ENCODE measurements at places on chromosomes 3 and 15.
A peak's percentile ranks its signal among the peaks of the same experiment; 100 is the strongest.

GRCh38 chr3:180073561-180073960, 36.8 kb upstream of the PEX5L start:
- DNase-seq = no peak

GRCh38 chr15:29567336-29567735, 254.9 kb downstream of the TJP1 start:
- no peak for DNase-seq

- no peak for DNase-seq
Measured at GRCh38 chr15:20356911-20357480, 184.6 kb downstream of the GOLGA6L6 start.

GRCh38 chr3:31981206-31982181, at the start of the genes OSBPL10 and ZNF860:
TSS of gene OSBPL10 (minus strand) at chr3:31981262. CDS start at chr3:31981179, 83 bp downstream.
TSS of gene ZNF860 (plus strand) at chr3:31981750. CDS start at chr3:31989080, 7,330 bp downstream.
- peak; percentile 89 for DNase-seq

GRCh38 chr15:50183112-50183794, 1.3 kb downstream of the SLC27A2 start:
- DNase-seq = no peak

DNA sequence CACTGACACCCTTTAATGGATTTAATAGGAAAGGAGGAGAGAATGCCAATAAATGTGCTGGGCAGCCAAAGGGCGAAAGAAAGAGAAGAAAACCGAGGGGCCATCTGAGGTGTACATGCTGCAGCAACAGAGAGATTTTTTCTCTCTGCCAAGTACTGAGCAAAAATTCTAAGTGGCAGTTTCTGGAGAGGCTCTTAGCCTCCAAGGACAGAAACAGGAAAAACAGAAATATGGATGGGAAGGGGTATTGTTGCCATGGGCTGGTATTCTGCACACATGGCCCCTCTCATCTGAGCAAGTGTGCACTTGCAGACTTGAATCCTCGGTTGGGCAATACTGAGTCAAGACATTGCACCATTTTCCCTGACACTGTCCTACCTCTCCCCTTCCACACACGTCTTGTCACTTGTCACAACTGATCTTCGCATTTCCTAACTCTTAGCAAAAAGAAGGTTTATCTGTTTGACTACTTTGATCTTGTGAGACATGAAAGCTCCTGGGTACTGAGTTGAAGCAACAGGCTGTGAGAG, 73.9 kb downstream of the PRICKLE2 start:
- DNase-seq = no peak

DNA sequence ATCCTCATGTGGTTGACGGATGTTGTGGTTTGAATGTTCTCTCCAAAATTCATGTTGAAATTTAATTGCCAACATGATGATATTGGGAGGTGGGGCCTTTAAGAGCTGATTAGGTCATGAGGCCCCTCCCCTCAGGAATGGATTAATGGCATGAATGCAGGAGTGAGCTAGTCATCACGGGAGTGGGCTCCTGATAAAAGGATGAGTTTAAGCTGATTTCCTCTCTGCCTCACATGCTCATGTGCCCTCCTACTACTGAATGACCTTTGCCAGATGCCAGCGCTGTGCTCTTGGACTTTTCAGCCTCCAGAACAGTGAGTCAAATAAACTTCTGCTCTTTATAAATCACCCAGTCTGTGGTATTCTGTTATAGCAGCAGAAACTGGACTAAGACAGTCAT, 111.2 kb downstream of the MYO5A start:
- no peak for DNase-seq

GRCh38 chr3:190886945-190887344, 24.5 kb upstream of the GMNC start:
- peak; percentile 65 for DNase-seq

- DNase-seq = no peak
Measured at GRCh38 chr3:55675478-55675877, 188.4 kb upstream of the WNT5A start.

DNA sequence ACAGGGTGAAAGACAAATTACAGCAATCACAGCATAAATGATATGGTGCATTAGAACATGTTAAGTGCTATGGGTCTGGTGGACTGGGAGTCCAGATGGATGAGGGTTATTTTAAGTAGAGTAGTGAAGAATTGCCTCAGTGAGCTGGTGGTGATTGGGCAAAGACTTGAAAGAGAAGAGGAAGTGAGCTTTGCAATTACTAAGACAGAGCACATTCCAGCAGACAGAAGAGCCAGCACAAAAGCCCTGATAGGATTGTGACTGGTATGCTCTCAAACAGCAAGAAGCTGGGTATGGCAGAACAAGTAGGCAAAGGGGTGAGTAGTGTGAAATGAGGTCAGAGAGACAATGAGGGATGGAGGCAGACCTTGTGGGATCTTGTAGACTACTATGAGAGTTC, 2.1 kb upstream of the ACKR4 start:
- peak; percentile 27 for DNase-seq

DNA sequence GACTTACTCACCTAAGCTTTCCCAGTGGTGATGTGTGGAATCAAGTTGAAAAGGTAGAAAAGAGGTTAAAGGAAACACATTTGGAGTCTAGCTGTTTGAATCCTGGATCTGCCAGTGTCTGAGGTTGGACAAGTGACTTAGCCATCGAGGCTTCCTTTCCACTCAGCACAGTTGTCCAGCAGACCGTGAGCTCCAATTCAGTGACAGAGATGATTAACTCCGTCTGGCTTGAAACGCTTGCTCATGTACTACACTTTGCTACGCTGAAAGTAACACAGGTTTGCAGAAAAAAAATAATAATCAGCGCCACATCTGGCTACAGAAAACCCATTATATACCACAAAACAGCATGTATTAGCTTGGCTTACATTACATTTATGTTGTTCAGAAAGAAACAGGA, 364.9 kb upstream of the MCTP2 start:
- no peak for DNase-seq

DNA sequence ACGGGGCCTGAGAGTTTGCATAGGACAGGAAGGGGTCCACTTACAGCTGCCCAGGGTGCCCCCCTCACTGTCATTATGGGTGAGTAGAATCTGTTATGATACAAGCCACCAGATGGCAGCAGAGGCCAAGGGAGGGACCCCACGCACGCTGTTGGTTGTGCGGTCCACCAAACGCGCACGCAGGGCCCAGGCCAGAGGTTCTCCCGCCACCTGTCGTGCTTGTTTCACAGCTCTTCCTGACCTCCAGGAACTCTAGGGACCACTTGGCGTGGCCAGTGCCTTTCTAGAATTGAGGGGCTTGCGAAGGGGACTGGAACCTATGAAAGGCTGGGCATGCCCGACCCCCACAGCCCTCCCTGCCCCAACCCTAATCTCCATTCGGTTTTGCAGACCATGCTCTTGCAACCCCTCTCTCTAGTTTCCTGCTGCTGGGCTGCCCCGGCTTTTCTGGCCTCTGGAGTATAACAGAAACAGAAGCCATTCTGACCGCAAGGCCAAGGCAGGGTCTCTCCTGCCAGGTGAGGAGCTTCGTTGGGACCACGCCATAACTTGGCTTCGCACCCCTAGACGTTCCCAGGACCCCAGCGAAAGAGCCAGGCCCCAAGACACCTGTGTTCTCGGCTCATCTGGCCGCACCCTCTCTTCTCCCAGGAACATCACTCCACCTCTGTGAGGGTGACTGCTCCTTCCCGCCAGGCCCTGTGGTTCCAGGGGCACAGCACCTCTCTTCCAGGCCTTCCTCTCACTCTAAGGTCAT, 46.0 kb downstream of the ALDH1L1 start:
- peak; percentile 16 for DNase-seq

- no peak for DNase-seq
Measured at GRCh38 chr15:57148262-57148661, 228.0 kb upstream of the CGNL1 start.

DNA sequence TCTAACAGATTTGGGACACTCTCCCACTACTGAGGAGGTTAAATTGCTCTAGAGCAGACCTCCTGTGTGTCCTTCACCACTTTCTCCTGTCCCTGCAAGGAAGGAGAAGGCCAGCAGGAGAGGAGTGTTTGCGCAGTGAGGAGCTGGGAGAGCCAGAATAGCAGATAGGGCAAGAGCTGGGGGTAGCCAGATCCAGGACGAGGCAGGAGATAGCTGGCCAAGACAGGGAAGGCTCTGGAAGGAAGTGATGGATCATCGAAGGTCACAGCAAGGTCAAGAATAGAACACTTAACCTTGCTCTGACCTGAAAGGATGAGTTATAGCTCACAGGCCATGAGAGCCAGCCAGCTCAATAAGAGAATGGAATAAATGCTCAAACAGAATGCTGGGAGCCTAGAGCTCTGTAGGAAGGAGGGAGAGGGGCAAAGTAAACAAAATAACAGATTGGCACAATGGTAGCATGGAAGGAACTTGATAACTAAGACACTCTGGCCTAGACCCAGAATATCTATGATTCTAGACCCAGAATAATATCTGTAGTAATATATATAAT, 37.5 kb upstream of the FSIP1 start:
- DNase-seq = no peak

GRCh38 chr15:97688177-97688576, 272.3 kb upstream of the ARRDC4 start:
- no peak for DNase-seq

DNA sequence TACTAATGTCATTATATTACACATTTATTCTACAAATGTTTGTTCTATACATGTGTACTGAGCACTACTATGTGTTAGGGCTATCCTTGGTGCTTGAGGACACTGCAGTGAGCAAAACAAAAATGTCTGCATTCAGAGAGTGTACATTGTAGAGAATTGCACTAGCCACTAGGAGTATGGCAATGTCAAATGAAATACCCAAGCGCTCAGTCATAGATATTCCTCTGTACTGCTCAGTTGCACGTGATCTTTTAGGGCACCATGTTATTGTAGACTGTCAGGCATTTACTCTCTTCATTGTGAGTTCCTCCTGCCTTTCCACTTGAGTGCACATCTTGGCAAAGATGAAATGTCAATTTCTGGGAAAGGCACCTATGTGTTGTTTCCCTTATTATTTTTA, 36.8 kb downstream of the FNDC3B start:
- peak; percentile 53 for DNase-seq

DNA sequence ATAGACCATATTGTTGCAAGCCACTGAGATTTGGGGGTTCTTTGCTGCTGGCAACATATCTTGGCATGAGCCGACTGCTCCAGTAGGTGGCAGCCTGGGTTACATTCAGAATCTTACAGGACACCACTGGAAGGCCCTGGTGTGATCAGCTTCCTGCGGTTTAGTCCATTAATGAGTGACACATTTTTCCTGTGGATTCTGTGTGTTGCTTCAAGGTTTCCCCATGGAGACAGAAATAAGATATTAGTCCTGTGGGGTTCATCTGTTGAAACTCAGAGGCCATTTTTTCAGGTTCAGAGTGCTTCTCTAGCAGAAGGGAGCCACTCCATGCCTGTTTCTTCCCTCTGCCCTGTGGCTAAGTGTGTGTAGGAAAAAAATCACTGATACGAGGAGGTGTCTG, 116.2 kb downstream of the MFSD1 start:
- peak; percentile 84 for DNase-seq
